ENCODE measurements at places on chromosomes 13 and 19.

DNA sequence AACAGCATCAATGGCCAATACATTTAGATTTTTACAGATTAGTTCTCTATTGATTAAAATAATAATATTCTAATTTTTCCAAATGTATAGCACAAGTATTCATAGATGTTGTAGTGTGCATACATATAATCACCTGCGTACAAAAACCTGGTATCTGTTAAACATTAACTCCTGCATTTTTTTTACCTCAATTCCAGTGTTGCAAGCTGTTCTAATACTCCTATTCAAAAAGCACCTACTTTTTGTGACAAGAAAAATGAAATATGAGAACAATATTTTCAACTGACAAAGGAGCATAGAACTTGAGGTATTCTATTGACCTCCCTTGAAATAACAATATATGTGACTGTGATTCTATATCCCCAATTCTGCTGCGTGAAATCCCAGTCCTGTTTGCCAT is 422.9 kb upstream of the PCDH20 start:
- DNase-seq = no peak

GRCh38 chr13:21486322-21486721 is 27.2 kb upstream of the ZDHHC20 start:
- no peak for DNase-seq

DNA sequence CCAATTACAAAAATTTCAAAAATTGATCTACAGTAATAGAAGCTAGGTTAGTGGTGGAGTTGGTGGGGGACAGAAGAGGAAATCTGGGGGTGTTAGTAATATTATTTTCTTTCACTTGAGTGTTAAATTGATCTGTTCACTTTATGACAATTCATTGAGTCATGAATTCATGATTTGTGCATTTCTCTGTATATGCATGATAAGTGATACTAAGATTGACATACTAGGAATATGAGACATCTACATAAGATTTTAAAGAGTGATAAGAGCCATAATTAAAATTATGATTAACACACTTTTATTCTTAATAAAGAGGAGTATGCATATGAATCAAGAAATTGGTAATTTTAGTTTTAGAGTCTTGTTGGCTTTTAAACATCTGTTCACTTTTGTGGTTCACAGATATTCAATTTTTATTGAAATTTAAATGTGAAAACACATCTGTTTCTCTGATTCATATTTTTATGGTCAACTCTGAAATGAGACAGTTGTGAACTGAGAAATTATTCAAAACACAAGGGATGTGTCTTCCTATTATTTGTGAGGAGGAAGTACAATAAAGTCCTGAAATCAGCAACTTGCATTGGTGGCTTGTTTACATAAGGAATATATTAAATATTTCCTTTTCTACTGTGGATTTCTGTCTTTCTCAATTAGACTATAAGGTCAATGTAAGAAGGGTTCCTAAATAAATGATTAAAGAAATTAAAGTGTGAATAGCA is 196.5 kb downstream of the ITGBL1 start:
- no peak for DNase-seq

DNA sequence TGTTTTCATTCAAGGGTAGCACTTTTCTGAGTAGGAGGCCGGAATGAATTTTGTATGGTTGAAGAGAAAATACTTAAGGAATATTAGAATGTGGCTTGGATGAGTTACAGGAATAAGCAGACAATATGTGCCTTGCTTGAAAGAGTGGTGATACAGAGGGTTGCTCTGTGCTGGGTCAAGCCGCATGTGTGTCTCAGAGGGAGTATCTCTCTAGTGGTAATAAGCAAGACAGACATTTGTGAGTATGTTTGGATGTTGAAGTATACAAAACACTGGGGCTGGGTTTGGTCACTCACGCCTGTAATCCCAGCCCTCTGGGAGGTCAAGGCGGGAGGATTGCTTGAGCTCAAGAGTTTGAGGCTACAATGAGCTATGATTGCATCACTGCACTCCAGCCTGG is 103.9 kb downstream of the LMO7 start:
- DNase-seq = no peak

DNA sequence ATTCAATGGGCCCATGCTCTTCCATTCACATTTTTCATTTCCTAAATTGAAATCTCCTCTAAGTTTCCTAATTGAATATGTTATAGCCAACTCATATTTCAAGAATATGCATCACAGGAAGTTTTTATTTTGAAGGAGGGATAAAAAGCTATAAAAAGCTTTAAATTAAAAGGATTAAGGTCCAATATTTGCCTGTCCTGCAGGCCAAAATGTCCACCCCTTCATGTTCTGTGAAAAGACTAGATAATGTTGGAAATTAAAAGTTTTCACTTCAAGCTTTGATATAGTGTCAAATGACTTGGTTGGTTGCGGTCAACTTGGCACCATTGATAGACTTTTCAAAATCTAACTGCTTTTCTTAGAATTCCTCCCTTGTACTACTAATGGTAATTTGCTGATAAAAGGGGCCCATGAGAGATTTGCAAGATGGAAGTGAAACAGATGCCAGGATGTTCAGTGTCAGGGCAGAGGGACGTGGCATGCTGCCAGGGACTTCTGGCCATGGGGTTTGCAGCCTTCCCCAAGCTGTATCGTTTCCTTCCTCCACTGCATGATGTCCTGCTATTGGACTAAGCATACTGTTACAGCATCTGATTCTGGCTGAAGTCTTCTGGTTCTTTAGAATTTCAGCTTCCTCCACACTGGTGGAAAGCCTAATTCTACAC is 547.3 kb upstream of the MIR17HG start:
- no peak for DNase-seq

All from activated T-helper 1 cell treated with anti-CD3 and anti-CD28 coated beads, Interleukin-2, amount 50 U/mL, for 16 hours (primary cell).